ENCODE measurements at places on chromosomes 11 and 22.

- peak; percentile 95 for ATAC-seq
Measured at GRCh38 chr22:36506637-36507517, at the start of gene FOXRED2. Gene FOXRED2 (minus strand): TSS chr22:36507040. CDS start chr22:36506422, 618 bp downstream.

- no peak for ATAC-seq
Measured at GRCh38 chr11:15817001-15817400, 539.3 kb downstream of the SOX6 start.

DNA sequence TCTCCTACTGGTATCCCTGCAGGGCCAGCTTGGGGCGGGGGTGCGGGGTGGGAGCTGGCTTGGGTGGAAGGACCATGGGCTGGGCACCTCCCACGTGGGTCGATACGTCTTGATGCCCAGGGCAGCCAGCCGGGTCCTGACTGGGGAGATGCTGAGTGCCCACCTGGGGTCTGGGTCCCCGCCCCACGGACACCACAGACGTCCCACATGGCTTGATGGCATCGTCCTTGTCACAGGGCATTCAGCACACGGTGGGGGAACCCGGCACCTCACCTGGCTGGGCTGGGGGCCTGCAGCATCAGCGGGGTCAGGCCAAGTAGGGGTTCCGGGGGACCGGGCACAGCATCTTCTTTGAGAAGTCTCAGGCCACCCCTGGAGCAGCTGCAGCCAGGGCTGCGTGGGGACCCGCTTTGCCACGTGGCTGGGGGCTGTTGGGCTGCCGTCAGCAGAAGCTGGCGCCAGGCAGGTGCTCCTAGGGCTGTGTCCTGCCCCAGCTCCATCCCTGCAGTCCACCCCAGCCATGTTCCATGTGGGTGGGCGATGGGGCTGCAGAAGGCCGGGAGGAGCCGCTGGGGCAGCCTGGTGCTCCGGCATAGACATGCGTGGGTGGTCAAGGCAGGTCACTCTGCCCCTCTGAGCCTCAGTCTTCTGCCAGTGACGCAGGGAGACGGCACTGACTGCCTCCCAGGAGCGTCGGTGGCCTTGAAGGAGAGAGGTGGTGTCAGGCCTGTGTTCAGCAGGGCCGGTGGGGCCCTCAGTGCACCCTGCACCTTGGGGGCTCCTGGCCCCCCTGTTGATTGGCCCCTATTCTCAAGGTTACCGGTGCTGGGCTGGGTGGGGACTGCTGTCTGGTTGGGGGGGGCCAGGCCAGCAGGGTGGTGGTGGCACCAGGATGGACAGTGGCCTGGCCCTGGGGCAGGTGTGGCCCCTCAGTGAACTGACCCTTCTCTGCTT lies 8.4 kb downstream of the SELENOO start:
- no peak for ATAC-seq

- ATAC-seq = peak; percentile 62
Measured at GRCh38 chr11:6523253-6523652, 26.2 kb downstream of the DNHD1 start.

GRCh38 chr22:49535527-49536125 lies 292.0 kb downstream of the BRD1 start:
- ATAC-seq = no peak

DNA sequence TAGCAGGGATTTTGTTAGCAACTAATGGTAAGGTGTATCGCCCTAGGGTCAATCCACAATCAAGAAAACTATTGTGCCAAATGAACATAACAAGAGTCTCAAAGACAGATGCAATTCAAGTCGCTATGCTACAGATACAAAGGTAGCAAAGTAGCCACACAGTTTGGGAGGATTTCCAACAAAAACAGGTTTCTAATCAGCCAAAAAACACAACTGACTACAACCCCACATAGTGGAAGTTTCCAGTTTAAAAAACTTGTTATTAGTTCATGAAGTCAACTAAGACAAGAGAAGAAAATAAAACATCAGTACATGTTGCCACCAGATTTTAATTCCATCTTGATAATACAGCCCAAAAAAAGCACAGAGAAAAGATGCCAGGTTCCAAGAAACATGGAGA lies 38.0 kb downstream of the MYH9 start:
- no peak for ATAC-seq

DNA sequence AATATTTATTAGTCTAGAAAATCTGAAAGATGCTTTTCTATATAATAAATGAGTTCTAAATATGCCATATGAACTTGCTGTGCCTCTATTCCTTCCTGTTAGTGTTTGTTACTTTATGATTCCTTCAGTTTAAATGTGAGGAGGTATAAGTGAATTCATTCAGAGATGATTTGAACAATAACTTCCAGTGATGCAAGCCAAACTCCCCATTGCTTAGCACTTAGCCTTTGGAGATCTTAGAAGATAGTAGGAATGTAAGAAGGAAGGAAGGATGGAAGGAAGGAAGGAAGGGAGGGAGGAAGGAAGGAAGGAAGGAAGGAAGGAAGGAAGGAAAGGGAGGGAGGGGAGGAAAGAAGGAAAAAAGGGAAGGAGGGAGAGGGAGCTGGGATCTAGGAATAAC lies 25.1 kb downstream of the MMP13 start:
- no peak for ATAC-seq

DNA sequence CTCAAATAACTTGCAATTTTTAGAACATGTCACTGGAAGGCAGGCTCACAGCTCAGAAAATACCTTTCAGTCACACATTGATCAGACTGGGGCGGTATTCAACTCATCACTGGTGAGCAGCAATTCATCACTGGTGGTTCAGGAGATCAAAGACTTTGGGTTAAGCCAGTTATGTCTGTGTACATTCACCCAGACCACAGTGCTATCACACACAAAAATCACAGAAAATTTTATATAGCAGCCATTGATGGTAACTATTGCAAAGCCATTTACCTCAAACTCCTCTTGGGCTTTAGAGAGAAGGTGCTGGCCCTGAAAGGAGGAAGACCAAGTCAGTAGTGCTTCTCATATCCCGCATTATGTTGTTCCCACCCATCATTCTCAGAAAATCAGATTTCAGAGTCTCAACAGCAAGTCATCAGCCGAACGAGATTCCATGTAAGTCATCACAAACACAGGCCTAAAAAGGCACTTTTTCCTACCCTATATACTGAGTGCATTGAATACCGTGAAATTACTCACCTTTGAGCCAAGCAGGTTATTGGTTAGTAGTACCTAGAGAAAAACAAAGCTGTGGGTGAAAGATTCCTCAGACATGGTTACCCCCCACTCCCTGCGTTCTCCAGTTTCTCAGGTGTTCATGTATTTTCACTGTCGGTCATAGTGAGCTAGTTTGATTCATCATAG lies 14.0 kb upstream of the WDR74 start:
- peak; percentile 51 for ATAC-seq

DNA sequence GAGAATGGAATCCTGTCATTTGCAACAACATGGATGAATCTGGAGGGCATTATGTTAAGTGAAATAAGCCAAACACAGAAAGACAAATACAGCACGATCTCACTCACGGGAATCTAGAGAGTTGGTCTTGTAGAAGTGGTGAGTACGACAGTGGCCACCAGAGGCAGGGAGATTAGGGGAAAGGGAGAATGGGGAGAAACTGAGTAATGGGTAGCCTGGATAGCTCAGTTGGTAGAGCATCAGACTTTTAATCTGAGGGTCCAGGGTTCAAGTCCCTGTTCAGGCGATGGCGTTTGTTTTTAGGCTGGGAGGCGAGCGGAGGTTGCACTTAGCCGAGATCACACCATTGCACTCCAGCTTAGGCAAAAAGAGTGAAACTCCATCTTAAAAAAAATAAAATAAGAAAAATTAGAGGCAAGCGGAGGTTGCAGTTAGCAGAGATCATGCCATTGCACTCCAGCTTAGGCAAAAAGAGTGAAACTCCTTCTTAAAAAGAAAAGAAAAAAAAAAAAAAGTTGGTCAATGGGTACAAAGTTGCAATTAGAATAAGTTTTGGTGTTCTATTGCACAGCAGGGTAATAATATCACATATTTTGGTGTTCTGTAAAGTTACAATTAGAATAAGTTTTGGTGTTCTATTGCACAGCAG lies 95.7 kb upstream of the UBASH3B start:
- ATAC-seq = no peak

- no peak for ATAC-seq
Measured at GRCh38 chr11:116510886-116511650, 261.7 kb downstream of the BUD13 start.

DNA sequence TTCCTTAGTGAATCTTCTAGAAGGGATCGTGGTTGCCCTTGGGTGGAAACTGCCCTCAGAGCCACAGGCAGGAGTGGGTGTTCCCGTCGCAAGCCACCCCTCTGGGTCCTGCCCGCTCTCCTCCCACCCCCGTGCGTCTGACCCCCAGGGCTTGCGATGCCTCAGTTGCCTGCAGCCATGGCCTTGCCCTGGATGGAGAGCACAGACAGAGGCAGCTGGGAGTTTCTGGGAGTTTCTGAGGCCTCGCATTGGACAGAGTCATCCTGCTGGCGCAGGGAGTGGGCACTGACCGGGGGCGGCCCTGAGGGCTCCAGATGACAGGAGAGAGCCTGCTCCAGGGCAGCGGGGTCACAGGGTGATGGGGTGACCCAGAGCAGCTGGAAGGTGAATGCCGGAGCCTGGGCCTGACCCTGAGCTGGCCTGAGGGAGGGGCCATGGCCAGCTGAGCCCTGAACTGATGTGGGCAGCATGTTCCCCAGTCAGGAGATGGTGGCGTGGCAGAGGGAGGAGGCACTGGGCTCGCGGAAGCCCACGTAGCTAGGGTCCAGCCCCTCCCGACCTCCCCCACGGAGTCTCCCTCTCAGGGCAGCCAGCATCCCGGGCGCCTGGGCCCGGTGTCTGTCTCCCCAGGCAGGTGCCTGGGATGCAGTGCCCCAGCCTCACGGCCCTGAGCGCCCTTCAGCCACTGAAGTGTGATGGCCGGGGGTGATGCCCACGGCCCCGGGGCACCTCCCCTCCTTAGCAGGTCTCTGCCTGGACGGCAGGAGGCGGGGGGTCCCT lies 1236.2 kb downstream of the BRD1 start:
- ATAC-seq = no peak

DNA sequence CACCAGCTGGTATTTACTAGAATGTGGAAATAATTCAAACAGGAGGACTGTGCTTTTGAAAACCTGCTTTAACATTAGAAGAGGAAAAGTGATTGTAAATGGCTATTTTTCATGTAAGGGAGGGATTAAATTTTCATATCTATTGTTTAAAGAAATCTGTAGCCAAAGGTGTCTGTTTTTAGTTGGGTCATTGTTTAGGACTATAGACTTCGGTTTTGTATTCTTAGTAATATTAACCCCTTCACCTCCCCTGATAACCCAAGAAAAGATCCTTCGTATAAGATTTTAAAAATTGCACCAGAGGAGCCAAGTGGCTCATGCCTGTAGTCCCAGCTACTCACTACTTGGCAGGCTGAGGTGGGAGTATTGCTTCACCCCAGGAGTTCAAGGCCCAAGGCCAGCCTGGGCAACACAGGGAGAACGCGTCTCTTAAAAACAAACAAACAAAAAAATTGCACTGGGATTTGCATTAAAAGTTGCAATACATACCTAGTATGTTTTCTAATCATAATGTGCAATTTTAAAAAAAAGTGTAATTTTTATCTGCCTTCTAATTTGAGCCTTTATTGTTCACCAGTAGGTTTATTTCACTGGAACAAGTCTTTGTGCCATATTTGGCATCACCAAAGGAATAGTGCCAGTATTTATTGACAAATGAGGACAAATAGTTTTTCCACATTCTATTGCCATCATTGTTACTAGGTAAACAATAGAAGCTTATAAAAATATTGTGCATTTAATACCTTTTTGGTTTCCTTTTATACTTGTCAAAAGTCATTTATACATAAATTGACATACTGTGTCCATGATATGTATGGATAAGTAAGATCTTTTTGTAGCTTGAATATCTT lies 34.3 kb downstream of the MTMR3 start:
- no peak for ATAC-seq

DNA sequence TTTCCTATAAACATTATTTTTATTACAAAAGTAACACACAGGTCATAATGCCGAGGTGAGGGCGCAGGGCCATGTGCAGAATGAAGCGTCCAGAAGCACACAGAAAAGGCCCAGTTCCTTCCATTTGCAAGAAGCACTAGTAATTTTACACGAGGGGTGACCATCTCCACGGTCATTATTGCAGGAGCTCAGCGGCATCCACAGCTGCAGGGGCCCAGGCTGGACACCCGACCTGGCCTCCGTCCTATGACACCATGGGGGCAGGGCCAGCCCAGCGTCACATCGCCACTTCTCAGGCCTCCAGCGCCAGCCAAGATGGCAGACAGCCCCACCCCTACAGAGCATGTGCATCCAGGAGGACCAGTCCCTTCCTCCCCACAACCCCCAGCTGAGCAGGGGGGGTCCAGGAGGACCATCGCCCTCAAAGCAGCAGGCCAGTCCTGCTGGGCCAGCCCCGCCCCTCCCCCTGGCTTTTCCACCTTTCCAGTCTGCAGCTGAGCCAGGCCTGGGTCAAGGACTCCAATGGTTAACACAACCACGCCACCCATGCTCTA lies 3.5 kb downstream of the IGF2 start:
- ATAC-seq = no peak

DNA sequence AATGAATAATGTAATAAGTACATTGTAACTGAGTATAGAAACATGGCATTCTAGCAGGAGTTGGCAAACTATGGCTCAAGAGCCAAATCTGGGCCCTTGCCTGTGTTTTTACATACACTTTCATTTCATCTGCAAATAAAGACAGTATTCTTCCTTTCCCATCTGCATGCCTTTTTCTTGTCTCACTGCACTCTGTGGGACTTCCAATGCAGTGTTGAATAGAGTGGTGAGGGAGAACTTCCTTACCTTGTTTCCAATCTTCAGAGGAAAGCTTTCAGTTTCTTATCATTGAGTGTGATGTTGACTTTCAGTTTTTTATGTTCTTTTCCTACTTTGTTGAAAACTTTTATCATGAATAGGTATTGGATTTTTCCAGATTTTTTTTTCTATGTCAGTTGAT lies 82.1 kb downstream of the USP47 start:
- no peak for ATAC-seq

GRCh38 chr11:131094827-131095226 lies 178.5 kb upstream of the SNX19 start:
- ATAC-seq = no peak

GRCh38 chr22:32746732-32747131 lies 54.8 kb upstream of the TIMP3 start:
- no peak for ATAC-seq

DNA sequence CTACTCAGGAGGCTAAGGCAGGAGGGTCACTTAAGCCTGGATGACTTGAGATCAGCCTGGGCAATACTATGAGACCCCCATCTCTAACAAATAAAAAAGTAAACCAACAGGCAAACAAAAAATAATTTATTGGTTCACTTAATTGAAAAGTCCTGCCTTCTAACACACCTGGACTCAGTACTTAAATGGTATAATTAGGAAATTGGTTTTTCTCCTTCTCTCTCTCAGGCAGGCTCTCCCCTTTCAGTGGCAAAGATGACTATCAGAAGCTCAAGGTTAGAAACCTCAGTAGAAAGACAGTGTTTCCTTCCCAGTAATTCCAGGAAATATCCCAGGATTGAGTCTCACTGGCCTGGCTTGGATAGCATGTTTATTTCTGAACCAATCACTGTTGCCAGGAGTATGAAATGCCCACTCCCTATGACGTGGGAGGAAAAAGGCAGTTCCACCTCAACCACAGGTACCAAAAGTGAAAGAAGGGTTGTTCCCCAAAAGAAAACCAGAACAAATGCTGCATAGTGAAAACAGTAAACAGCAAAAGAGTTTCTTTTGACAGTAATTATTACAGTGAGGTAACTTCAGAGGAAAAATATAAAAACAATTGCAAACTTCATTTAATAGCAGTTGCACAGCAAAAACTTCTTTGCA lies 56.3 kb upstream of the SOX6 start:
- no peak for ATAC-seq
